Activated T-cell treated with anti-CD3 and anti-CD28 coated beads for 1 hour (primary cell): ENCODE measurements at places on chromosomes 11 and 22.

DNA sequence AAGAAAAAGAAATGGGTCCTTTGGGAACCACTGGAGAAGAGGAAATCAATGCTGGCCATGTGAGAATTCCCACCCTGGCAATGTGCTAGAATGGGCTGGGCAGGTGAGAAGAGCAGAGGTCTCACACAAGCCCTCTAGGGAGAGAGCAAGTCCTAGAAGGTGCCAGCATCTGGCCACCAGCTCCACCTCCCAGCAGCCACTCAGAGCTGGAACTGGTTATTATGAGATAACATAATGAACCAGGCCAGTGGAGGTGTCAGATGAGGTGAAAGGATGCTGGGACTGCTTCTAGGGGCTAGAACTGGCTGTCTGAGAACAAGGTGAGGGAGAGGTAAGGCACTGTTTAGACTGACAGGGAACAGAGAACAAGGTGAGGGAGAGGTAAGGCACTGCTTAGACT, 29.3 kb downstream of the NEFH start:
- DNase-seq, result no peak

DNA sequence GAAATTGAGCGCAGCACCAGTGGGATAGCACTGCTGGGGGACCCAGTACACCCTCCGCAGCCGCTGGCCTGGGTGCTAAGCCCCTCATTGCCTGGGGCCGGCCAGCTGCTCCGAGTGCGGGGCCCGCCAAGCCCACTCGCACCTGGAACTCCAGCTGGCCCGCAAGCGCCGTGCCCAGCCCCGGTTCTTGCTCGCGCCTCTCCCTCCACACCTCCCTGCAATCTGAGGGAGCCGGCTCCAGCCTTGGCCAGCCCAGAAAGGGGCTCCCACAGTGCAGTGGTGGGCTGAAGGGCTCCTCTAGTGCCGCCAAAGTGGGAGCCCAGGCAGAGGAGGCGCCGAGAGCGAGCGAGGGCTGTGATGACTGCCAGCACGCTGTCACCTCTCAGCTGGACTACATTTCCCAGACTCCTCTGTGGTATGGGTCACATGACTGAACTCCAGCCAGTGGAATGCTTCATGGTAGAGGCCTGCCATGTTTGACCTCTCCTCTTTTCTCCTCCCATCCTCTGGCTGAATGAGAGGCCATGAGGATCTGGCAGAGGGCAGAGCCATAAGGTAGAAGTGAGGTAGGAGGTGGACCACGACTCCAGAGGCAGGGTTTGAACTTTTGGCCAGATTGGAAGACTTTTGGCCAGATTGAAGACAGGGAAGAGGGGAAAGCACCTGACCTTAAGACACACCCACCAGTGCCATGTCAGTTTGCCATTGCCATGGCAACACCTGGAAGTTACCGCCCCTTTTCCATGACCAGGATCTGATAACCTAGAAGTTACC, 6.2 kb downstream of the MRGPRD start:
- DNase-seq, result no peak

- no peak for DNase-seq
These were observed 557.3 kb upstream of the ANO5 start for GRCh38 chr11:21635394-21636145.

GRCh38 chr11:128688896-128689546, 4.9 kb upstream of the FLI1 start:
- no peak for DNase-seq

DNA sequence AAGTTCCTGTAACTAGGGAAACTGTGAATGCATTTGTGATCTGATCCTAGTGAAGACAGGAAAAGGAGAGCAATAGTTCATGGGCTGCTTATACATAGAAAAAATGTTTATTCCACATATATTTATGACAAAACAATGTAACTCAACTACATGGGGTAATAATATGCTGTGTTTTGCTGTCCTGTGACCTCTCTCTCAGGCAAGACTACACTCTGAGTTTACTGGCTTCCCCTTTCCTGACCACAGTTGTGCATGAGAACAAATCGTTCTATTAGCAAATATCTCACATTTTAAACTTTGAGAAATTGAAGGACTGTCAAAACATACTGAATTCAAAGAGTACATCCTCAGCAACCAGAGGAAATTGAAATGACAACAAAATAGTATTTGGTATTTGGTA, 161.9 kb upstream of the TRPC6 start:
- no peak for DNase-seq

GRCh38 chr22:24406322-24407277, 20.8 kb upstream of the ADORA2A start:
- DNase-seq, result no peak

GRCh38 chr11:126113515-126113957, 50.9 kb upstream of the CDON start:
- DNase-seq, result no peak

- DNase-seq, result no peak
These were observed 27.1 kb upstream of the TMPRSS4 start for GRCh38 chr11:118049771-118050170.

DNA sequence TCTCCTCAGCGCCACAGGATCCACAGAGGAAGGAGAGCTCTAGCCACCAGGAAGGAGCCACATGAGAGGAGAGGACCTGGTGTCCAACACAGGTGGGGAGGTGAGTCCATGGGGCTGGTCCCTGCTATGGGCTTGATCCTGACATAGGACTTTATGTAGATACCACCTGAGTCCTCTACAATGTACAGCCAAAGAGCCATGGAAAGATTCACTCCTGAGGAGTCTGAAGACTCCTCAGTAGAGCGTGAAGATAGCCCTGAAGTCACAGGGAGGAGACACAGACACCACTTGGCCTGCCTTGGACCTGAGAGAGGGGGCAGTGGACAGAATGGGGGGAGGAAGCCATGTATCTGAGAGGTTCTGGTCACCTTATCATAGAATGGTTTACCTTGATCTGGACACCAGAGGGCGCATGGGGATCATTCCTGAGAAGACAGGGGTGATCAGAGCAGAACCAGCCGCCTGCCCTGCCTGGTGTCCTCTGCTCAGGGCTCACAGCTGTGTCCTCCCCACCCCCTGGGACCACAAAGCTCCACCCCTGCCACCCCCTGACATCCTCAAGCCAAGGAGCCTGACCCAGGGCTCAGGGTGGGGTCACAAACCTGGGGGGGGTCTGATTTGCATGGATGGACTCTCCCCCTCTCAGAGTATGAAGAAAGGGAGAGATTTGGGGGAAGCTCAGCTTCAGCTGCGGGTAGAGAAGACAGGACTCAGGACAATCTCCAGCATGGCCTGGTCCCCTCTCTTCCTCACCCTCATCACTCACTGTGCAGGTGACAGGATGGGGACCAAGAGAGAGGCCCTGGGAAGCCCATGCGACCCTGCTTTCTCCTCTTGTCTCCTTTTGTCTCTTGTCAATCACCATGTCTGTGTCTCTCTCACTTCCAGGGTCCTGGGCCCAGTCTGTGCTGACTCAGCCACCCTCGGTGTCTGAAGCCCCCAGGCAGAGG, 77.0 kb downstream of the ZNF280B start:
- peak; percentile 53 for DNase-seq

GRCh38 chr11:30467176-30467575, 119.0 kb downstream of the MPPED2 start:
- DNase-seq, result no peak

DNA sequence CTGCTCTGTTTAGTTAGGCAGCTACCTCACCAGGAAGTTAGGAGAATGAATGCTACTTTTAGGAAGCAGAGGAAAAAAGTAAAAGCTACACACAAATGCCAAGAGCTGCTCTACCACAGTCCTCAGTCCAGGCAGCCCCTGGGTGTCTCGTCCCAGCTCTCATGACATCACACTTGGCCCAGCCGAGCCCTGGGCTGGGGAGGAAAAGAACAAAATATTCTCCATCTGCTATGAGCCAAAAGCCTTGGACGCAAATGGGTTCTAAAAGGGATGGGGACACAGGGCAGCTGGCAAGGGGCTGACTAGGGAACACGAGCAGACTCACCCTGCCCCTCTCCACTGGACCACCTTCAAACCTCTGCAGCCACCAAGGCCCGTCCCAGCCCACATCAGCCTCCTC, 26.1 kb downstream of the TMEM184B start:
- DNase-seq, result no peak

DNA sequence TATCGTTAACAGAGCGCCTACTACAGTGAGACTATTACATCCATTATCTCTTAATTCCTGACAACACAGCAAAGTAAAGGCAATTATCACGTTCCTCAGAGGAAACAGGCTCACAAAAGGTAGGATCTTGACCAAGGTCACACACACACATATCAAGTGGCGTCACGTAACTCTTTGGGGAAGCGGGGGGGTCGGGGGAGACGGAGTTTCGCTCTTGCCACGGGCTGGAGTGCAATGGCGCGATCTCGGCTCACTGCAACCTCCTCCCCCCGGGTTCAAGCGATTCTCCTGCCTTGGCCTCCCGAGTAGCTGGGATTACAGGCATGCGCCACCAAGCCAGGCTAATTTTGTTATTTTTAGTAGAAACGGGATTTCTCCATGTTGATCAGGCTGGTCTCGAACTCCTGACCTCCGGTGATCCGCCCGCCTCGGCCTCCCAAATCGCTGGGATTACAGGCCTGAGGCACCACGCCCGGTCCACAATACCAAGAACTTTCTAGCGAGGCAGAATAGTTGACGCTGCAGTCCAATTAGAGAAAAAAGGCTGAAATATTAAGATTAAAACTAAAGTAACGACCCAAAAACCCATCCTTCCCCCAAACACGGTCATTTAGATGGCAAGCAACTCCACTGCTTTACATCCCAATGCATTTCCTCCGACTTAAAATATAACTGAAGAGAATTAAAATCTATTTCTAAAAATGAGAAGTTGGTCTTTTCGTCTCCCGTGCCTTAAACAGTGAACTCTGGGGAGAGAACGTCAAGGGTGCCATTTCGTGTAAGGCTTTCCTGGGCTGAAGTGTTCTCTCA, 1.2 kb downstream of the DDX17 start:
- peak; percentile 33 for DNase-seq

- no peak for DNase-seq
These were observed 612 bp downstream of the ASPHD2 start for GRCh38 chr22:26429458-26430286.

- DNase-seq, result no peak
These were observed at the start of gene C22orf42 for GRCh38 chr22:32158712-32159533. Gene C22orf42, minus strand, starts transcription at chr22:32159303. Its CDS starts 88 bp downstream, at chr22:32159215.

DNA sequence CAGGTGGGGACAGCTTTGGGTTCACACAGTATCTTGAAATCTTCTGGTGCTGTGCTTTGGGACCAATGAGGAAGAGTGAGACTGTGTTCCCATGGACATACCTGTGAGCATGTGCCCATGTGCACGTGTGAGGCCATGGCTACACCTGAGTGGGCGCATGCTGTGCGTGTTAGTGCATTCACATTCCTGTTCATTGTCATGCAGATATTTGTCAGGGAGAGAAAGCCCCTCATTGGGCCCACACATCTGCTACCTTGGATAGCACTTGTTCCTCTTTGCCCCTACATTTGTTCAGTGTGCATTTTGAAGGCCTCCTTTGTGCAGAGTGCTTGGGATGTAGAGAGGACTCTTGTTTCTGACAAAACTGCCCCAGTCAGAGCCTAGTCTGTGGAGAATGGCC, 154.3 kb upstream of the E2F8 start:
- DNase-seq, result no peak

- DNase-seq, result no peak
These were observed 21.7 kb downstream of the FANCF start for GRCh38 chr11:22603933-22604332.

GRCh38 chr11:28547321-28547741, 439.1 kb downstream of the METTL15 start:
- no peak for DNase-seq

DNA sequence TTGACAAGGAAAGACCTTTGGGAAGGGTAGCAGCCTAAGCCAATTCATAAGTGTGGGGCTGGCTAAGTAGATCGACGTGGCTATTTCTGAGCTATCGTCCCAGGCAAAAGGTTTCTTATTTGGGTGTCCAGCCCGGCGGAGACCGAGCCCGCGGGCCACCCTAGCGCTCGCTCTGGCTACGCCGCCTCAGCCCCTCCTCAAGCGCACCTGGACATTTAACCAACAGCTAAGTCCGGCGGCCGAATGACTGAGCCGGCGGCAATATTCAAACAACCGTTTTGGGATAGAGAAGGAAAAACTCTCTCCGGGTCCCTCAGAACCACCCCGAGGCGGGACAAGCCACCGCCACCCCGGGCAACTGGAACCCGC, 457 bp downstream of the RNF141 start:
- no peak for DNase-seq

GRCh38 chr11:121716060-121716459, 263.3 kb upstream of the SORL1-AS1 start:
- DNase-seq, result no peak

DNA sequence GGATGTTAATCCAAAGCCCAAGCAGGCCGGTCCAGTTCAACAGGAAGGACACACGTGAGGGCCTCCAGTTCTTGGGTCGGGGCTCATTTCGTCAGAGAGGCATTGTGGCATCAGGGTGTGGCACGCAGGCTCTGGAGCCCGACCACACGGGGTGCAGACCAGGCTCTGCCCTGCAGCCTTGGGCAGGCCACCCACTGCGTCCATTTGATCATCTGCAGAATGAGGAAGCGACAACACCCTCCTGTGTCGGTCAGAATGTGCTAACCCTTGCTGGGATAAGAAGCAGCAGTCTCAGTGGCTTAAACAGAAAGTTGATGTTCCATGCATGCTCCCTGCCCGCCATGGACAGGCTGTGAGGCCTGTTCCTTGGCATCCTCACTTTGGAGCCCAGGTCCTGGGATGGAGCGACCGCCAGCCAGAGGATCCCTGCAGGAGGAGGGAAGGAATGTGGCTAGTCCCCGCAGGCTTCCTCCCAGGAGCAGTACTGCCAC, 10.8 kb downstream of the RIBC2 start:
- no peak for DNase-seq

DNA sequence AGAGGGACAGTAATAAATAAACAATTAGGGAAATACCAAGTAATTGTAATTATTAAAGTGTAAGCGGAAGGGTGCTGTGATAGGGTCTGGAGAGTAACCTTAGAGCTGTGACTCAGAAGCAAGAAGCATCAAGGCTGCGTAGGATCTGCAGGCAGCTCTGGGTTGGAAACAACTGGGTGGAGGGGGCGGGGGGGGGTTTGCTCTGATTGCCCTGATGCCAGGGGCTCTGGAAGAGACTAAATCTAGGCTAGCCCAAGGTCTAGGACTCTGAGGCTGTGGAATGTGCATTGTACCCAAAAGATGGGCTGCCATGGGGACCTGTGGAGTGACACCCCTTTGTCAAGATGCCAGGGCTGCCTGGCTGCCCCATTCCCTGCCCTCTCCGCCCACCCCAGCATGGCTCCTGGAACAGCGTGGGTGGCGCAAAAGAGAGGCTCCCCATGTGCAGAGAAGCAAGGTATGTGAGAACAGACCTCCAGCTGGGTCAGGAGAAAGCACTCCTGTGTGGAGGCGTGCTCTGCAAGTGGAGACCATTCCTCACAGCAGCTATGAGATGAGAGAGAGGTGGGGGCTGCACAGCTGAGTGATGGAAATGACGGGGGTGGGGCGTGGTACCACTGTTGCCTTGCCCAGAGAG, 101.1 kb upstream of the CRYBB3 start:
- no peak for DNase-seq
